ENCODE measurements at places on chromosomes 11 and 22.

DNA sequence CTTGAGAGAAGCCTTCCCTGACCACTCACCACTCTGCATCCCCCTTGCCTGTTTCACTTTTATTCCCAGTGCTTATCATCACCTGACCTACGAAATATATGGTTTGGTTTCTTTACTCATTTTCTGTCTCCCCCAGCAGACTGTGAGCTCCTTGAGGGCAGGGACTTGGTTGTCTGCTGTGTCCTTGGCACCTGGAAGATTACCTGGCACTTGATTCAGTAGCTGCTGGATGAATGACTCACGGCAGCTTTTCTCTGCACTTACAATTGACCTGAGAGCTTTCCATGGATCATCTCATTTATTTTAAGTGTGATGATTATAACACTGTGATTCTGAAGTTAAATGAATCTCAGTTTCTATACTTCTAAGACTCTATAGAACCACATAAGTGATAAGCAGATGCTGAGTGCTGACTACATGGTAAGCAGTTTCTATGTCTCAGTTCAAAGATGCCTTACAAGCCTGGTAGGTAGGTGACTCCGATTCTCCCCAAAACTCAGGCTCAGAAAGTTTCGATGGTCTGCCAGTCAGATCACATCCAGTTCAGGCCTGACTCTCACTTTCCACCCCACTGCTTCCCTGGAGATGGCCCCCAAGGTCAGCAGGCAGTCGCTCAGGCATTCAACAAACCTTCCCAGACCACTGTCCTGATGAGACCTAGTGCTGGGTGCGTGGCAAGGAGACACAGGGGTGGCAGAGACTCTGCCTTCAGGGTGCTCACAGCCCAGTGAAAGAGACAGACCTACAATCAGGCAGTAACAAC, 11.6 kb downstream of the IL2RB start:
- DNase-seq: no peak

DNA sequence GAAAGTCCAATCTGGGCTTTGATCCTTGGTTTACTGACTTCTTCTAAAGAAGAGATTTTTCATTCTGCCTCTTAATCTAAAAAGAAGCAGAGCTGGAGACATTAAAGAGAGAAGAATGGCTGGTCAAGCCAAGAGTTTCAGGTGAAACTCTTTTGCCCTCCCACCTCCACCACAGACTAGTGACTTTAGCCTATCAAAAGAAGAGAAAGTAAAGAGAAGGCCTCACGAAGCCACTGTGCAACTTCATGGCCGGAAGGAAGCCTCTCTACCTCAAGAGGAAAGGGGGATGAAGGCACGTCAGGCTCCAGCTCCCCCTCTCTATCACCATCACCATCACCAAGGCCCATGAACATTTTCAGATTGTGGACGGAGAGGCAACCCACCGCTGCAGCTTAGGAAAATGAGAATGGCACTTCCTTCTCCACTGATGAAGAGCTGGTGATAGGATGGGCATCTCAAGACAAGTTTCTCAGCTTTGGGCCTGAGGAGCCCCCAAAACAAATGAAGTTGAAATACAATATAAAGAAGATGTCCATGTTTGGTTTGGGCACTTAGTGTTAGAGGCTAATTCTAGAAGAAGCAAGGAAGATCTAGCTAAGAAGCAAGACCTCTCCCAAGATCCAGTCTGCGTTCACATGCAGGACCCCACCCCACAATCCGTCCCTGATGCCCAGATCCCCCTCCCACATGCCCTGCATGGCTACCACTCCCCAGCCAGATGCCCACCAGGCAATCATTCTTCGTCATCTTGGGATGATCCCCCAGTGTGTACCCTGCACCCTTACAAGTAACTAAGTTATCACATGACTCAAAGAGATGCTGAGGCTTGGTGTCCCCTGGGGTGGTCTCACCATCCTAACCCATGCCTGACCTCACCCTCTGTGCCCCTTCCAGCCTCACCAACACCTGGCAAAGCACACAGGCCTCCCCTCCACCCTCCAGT, 52.6 kb downstream of the IGSF9B start:
- no peak for DNase-seq

DNA sequence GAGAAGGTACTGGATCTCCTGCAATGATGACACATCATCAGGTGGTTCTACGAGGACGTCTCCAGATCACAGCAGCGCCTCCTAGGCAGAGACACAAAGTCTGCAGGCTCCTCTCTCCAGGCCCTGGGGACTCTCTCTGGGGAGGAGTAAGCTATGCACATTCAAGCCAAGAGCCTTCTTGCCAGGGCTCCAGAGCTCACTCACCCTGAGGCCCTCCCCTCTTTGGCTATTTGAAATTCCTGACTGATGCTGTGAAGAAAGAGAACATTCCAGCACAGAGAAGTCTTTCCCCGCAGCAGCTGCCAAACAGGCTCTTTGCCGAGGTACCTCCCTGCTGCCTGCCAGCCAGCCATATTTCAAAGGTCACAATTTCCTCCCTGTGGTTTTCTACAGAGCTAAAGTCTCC, 204.9 kb downstream of the CSNK2A3 start:
- no peak for DNase-seq

GRCh38 chr22:38864361-38865191, 7.4 kb downstream of the CBX6 start:
- peak; percentile 13 for DNase-seq

GRCh38 chr22:35350539-35351503, 30.1 kb upstream of the HMOX1 start:
- DNase-seq: peak; percentile 92

GRCh38 chr22:47965896-47966295, 1203.4 kb downstream of the TBC1D22A start:
- no peak for DNase-seq

- DNase-seq: no peak
These were observed 8.2 kb upstream of the TSSC4 start for GRCh38 chr11:2392241-2392959.

Data from dermis microvascular lymphatic vessel endothelial cell (primary cell).